ENCODE measurements at places on chromosomes 12 and 14.

DNA sequence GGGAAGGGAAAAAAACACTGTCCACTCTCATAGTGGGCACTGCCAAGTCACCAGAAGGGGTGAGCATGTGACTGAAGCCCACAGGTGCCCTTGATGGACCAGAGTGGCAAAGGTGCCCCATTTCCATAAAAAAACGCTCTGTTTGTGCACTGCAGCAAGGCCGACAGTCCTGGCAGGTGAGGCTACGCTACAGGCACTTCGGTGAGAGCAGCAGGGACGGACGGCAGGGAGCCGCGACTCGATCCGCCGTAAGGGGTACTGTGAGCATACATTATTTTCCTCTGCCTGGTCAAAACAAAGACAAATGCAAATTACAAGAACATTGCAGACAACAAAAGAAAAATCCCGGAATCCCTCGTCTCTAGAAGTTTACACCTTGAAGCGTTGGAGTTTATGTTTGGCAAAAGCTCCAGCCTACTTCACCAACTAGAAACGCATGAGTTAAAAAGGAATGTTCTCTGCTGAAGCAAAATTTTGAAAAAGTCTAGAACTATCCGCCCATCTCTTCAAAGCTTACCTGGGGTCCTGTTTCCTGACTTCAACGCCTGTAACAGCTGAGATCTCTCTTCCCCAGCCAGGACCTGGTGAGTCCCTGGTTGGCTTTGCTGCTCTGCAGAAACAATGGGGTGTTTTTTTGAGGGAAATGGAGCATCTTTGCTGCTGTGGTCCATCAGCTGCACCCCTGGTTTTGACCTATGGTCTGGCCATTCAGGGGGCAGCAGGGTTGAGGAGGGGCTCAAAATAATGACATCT is 52.9 kb upstream of the RFLNA start:
- no peak for DNase-seq

GRCh38 chr14:24240110-24240918 is 2.1 kb downstream of the TINF2 start:
- no peak for DNase-seq

GRCh38 chr14:55535516-55536203 is 44.3 kb upstream of the KTN1 start:
- DNase-seq: no peak

- no peak for DNase-seq
These were observed 8.8 kb upstream of the A2M start for GRCh38 chr12:9124383-9125031.

DNA sequence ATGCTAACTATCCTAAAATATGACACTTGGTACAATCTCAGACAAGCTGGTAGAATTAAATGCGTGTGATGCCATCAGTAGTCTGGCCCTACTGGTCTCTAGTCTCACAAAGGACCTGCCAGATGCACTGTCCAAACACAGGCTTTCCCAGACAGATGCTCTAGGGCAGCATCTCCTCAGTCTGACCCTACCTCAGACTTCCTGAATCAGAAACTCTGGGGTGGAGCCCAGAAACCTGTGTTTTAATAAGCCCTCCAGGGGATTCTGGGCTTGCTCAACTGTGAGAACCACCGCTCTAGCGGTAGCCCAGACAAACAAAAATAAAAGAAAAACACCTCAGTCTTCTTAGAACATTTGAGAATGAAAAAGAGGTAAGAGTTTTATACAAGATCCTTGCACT is 48.0 kb downstream of the BDKRB1 start:
- no peak for DNase-seq

DNA sequence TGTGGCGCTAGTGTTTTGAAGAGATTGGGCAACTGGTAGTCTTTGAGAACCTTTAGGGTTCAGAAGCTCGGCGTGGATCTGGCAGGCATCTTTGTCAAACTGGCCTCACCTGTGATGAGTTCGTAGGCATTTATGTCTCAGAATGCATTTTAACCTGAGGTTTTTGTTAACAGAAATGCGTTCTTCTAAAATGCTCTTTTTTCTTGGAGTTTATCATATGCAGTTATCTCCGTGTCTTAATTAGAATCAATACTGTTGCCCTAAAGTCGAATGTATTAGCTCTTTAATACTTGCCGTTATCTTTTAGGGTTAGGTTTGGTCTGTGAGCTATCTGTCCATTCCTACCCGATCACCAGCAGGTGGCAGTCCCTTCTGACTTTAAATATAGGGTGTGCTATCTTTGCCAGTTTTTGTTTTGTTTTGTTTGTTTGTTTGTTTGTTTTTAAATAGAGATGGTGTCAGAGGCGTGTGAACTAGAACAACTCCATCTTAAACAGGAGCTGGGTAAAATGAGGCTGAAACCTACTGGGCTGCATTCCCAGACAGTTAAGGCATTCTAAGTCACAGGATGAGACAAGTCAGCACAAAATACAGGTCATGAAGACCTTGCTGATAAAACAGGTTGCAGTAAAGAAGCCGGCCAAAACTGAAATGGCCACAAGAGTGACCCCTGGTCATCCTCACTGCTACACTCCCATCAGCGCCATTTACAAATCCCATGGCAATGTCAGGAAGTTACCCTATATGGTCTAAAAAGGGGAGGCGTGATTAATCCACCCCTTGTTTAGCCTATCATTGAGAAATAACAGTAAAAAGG is 1.4 kb downstream of the ATF1 start:
- peak; percentile 57 for DNase-seq

- DNase-seq: no peak
These were observed 138.9 kb upstream of the CCND2 start for GRCh38 chr12:4134448-4135263.

- no peak for DNase-seq
These were observed 108.0 kb downstream of the RIMBP2 start for GRCh38 chr12:130608132-130608531.

- no peak for DNase-seq
These were observed 2.6 kb upstream of the JAG2 start for GRCh38 chr14:105171004-105171673.

DNA sequence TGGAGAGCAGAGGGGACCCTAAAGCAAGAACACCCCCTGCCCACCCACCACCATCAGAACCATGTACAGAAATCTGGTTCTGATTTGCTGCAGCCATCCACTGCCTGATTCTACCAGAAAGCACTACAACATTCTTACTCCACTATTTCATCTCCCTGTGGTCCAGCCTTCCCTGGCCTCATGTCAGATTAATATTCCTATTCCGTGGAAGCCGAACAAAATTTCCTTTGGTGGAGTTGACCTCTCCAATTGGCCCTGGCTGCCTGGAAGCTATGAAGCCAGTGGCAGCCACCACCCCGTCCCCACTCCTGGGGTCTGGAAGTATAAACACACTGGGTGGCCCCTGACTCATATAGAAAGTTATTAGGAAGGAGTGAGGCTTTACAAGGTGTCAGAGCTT is 60.2 kb downstream of the ANO2 start:
- DNase-seq: no peak

Data from central memory CD4-positive, alpha-beta T cell (primary cell).